CD4-positive, alpha-beta T cell treated with Interleukin-12 subunit alpha and Interleukin-12 subunit beta, for 1 hour (primary cell): ENCODE measurements at places on chromosomes 7 and 10.
A peak's percentile ranks its signal among the peaks of the same experiment; 100 is the strongest.

- no peak for DNase-seq
Measured at GRCh38 chr7:28407651-28408050, 4.7 kb upstream of the CREB5 start.

GRCh38 chr10:67943917-67944316 is 59.5 kb downstream of the SIRT1 start:
- no peak for DNase-seq

- no peak for DNase-seq
Measured at GRCh38 chr7:134367956-134368749, 51.4 kb upstream of the SLC35B4 start.

GRCh38 chr7:41975849-41976248 is 261.2 kb downstream of the GLI3 start:
- DNase-seq, result no peak

DNA sequence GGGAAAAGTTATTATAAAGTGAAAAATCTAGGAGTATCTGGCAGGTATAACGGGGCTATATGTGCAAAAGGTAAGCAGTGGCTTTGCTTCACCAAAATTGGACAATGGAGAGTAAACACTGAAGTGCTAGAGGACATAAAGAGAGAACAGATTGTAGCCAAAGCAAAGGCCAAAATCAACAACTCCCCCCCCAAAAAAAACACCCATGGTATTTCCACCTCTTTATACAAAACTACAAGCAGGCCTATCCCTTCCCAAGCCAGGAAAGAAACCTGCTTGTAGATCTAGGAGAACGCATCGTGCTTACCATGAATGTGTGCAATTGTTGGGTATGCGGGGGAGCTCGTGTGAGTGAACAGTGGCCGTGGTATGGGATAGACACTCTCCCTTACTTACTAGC is 9.2 kb upstream of the AKR1B1 start:
- DNase-seq, result no peak

- DNase-seq, result no peak
Measured at GRCh38 chr7:18903695-18904094, 213.7 kb downstream of the TWIST1 start.

GRCh38 chr7:84637568-84638338 is 443.2 kb upstream of the SEMA3A start:
- DNase-seq, result no peak

DNA sequence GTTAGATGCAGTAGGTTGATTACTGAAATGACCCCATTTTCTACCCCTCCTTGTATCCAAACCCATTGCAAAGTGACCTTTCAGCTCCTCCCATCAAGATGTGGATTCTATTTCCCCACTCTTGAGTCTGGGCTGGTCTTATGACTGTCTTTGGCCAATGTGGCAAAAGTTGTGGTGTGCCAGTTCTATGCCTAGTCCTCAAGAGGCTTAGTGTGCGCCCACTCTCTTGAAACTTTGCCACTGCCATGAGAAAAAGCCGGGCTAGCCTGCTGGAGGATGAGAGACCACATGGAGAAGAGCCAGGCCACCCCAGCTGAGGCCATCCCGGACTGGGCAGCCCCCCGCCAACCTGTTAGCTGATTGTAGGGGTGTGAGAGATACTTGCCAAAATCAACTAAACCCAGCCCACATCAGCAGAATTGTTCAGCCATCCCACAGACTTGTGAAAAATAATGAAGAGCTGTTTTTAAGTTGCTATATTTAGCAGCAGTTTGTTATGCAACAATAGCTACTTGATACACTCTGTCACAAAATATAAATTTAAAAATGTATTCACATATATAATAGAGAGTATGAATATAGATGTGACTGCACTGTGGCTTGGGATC is 131.0 kb upstream of the PALS2 start:
- DNase-seq, result peak; percentile 11

GRCh38 chr7:92156990-92157389 is 22.0 kb downstream of the LRRD1 start:
- no peak for DNase-seq

- no peak for DNase-seq
Measured at GRCh38 chr7:103116991-103117390, 31.9 kb downstream of the NAPEPLD start.

GRCh38 chr7:124718032-124718766 is 47.4 kb downstream of the GPR37 start:
- no peak for DNase-seq

GRCh38 chr7:39709768-39710311 is 86.5 kb downstream of the RALA start:
- DNase-seq, result no peak

DNA sequence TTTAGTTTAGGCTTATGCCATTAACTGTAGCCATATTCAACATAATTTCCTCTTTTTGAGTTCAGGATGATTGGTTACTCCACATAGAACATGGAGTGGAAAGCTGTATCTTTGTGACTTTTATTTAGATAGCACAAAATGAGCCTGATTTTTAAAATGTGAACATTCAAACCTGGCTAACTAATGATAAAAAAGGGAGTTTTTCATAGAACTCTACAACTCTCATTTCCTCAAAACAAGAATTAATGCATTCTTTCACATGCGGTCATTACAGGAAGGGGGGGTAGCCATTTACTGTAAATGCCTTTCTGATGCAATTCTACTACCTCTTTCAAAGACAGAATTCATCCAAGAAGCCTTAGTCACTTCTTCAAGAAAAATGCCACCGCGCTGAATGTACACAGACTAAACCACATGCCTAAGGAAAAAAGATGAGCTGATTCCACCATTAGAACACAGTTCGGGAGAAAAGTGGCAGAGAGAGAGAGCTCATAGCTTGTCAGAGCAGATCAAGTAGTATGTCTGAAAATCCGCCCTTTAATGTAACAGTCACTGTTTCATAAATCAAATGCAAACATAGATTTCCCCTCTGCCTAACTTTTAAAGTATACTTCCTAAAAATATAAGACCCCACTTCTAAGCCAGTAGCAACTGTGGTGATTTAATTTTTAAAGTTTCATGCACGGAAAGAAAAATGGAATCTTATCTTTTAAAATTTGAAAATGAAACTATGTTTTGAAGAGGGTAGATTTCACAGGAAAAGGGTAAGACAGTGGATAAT is 226.4 kb upstream of the KLF14 start:
- peak; percentile 75 for DNase-seq
